ENCODE measurements at places on chromosomes 7 and 10. TPM values are rescaled to one million over a fixed set of nuclear protein-coding genes. Genes with fewer than 3 reads are reported as not detected.

The AOAH gene
- total RNA-seq, result 3.6 TPM

The AGAP6 gene
- 3.9 TPM for total RNA-seq

The SPDYE5 gene
- not detected for total RNA-seq

The NCOA4 gene
- total RNA-seq, result 217 TPM

The FOXP2 gene
- total RNA-seq, result 29.9 TPM

The NEUROG3 gene
- not detected for total RNA-seq

The SMARCD3 gene
- total RNA-seq, result 147 TPM

The PTPRZ1 gene
- 250 TPM for total RNA-seq

The CYP2E1 gene
- 10.5 TPM for total RNA-seq

The LRRC27 gene
- total RNA-seq, result 22.8 TPM

Data from occipital lobe (tissue), 3 donors.